A549 treated with AZD2906 at 1 μM for 4 hours (cell line): ENCODE measurements at places on chromosomes 13 and 19. TPM values are rescaled to one million over a fixed set of nuclear protein-coding genes. Genes with fewer than 3 reads are reported as not detected.

SHISA7 gene
- 0.01 TPM in 1 of 5 replicates, not detected in the others for total RNA-seq

NEK5 gene
- 0.07 to 0.13 TPM (median 0.07 TPM) in 4 of 5 replicates, not detected in the other for total RNA-seq

KLK12 gene
- total RNA-seq = not detected in 5 replicates

ZNF763 gene
- not detected in 5 replicates for total RNA-seq

PODNL1 gene
- total RNA-seq = 0.65 to 1.6 TPM (median 1.4 TPM) in 5 replicates

PSG6 gene
- total RNA-seq = 0.07 to 0.11 TPM in 2 of 5 replicates, not detected in the others

WDR87 gene
- not detected in 5 replicates for total RNA-seq
